ENCODE measurements at places on chromosomes 16 and 17. TPM values are rescaled to one million over a fixed set of nuclear protein-coding genes. Genes with fewer than 3 reads are reported as not detected.

The GRB7 gene
- 21.2 TPM for total RNA-seq

DNA sequence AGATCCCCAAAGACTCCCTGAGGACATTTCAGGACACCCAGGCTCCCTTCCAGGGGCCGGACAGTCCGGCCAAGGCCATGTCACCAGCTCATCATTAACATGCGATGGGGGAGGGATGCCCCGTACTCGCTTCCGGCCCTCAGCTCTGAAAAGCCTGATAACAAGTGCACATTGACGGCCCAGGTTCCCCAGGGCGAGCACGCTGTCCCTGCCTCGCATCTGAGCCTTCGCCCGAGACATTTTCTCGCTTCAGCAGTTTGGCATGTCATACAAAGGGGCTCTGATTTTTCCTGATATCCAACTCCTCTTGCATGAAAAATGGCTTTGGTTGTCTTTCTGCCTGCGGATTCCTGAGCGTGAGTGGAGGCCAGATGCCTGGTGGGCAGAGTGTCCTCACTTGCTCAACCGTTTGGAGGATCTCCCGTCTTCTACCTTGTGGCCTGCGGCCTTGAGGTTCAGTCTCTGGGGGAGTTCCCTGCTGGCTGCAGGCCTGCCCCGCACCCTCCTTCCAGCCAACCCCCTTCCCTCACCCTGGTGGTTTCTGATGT, 14.1 kb downstream of the CACNG4 start:
- DNase-seq, result no peak

The CCDC92B gene
- total RNA-seq, result not detected

GRCh38 chr17:50221864-50222545, 20.6 kb upstream of the COL1A1 start:
- no peak for DNase-seq

The DDX52 gene
- 35.6 TPM for total RNA-seq
